ENCODE measurements at places on chromosomes 2 and 18.

GRCh38 chr2:53969968-53970723, 647 bp downstream of the PSME4 start:
- DNase-seq, result peak; percentile 44

DNA sequence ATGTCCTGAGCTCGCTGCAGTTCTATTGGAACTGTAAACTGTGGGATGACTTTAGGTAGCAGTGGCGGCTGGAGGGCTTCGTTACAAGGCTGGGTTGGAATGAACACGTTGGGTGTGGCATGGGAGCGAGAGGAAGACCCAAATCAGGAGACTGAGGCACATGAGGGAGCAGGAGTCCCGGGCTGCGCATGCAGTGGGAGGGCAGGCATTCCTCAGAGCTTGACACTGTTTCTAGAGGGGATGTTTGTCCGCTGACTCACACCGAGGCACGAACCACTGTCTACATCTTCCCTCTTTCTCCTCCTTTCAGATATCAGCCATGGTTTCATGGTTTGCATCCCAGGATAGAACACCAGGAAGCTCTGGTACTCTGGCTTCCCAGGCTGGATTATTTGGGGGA, 40.6 kb upstream of the LAMA1 start:
- DNase-seq, result no peak

DNA sequence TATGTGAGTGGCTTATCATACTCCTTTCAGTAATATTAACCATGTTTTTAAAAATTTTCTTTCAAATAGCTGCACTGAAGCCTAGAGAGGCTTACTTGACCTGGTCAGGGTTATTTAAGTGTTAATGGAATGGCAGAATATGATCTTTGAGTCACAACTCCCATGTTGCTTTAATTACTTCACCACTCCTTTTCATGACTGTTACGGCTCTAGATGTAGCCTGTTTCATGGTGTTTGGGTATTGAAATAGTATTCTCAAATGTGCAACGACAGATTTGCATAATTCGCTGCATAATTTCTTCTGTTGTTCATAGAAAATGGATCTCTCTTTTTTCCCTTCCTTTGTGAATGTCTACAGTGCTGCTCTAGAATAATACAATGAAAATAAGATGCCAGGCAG, 51.6 kb upstream of the PLA2R1 start:
- no peak for DNase-seq

GRCh38 chr2:173828189-173829142, 136.7 kb downstream of the SP3 start:
- DNase-seq, result no peak

DNA sequence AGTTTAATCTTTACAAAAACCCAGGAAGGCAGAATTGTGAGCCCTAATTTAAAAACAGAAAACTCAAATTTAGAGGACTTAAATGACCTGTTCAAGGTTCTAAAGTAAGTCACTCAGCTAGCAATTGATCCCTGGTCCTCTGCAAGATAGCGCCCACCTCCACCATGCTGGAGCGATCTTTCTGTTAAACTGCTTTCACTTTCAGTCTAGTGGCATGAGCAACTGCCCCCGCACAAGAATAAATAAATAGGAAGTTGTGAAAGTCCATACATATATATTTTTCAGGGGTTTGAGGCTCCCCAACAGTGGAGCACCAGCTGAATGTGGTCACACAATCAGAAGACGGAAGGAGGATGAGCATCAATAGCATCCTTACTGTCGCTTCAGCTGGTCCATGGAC, 217.9 kb downstream of the NAPG start:
- no peak for DNase-seq

DNA sequence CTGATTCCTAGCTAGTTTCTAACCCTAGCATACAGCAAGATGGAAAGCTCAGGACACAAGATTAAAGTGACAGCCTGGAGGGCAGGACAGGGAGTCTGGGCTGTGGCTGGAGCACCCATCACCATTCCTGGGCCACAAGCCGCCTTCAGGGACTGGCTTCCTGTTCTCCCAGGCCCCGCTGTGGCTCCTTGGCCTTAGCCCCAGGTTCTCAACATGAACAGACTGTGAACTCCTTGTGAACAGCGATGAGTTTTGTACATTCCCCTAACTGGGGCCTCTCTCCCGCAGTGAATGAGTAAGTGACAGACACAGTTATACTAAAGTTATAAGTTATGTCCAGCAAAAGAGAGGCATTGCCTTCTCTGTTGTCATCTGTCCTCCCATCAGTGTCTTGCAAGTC, 35.9 kb upstream of the SLC14A1 start:
- DNase-seq, result no peak

DNA sequence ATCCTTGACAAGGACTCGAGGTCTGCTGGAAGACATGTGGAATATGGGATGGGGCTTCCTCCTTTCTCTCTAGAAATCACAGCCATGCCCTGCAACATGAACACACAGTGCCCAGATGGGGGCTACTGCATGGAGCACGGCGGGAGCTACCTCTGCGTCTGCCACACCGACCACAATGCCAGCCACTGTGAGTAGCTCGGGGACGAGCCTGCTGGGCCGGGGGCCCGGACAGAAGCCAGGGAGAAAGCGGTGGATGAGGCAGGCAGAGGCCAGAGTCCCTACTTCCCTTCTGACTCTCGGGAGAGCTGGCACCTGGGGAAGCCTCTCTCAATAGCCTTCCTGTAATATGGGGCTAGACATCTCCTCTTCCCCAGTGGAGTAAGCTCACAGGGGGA, 50.5 kb downstream of the SNED1 start:
- DNase-seq, result no peak

DNA sequence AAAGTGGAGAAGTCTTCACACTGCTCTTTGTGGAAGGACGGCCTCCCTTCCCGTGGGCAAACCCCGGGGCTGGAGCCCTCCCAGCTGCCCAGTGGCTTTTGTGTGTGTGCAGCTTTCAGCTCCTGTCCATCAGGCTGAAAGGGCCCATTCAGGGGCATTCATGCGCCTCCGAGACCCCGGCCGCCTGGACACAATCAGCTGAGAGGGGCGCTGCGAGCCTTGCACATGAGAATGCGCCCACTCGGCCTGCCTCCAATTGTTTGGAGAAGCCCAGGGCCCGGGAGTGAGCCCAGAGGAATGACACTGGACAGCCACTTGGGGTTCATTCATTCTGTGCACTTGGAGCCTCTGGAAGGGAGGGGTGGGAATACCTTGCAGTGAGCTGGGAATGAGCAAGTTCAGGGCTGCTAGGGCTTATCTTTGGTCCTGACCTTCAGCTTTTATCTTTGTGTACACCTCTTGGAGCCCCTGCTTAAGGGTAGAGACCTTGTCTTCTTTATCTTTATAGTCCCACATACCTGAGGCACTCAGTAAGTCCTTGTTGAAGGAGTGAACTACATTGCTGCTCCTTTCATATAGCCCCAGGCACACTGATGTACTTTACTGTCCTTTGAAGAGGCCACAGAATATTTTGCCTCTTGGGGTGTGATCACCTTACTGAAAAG, 56.5 kb downstream of the TCF7L1 start:
- peak; percentile 15 for DNase-seq

GRCh38 chr2:224055101-224055500, 16.0 kb upstream of the SERPINE2 start:
- no peak for DNase-seq

DNA sequence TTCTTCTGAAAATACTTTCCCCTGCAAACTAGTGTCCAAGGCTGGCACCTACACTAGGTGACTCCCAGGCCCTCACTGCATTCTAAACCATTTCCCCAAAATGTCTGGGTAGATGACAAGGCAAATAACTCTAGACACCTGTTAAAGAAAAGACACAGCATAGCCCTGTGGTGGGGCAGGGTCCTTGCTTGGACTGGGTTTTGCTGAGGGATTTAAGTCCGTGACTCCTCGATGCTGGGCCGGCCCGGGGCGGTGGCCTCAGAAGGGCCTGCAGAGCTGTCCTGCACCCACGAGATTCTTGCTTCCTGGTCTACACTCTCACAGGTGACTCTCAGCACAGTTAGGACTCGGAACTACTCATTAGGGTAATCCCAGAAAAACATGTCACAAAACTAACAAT, 55.2 kb downstream of the MBP start:
- DNase-seq, result no peak
